ENCODE measurements at places on chromosomes 13 and 19.

- DNase-seq = peak; percentile 70
These were observed 4.0 kb downstream of the TPGS1 start for GRCh38 chr19:511101-511851.

- no peak for DNase-seq
These were observed 249.7 kb upstream of the IRS2 start for GRCh38 chr13:110036060-110036459.

DNA sequence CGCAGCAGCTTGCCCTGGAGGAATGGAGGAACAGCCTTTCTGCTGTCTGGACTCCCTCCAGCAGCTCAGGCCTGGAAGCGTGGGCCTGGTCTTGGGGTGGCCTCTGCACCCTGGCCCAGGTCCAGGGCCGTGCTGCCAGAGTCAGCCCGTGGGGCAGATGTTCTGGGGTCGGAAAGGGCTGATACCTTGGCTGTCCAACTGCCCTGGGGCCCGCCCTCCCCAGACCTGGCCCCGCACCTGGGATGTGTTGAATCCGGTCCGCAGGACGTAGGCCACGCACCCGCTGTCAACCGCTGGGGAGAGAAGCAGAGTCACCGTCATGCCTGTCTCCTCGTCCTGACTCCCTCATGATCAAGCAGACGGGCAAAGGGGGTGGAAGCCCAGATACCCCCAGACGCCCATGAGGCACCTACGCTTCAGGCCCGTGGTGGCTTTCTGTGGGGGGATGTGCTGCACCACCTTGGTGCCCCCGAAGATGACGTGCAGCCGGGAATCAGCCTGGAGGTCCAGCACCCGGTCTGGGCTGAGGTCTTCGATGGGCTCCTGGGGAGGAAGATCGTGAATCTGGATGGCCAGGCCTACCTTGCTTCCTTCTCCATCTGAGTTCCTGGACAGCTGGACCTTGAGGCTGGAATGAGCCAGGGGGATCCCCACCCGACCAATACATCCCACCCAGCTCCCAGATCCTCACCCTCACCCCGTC is 7.7 kb downstream of the ATP13A1 start:
- DNase-seq = no peak

DNA sequence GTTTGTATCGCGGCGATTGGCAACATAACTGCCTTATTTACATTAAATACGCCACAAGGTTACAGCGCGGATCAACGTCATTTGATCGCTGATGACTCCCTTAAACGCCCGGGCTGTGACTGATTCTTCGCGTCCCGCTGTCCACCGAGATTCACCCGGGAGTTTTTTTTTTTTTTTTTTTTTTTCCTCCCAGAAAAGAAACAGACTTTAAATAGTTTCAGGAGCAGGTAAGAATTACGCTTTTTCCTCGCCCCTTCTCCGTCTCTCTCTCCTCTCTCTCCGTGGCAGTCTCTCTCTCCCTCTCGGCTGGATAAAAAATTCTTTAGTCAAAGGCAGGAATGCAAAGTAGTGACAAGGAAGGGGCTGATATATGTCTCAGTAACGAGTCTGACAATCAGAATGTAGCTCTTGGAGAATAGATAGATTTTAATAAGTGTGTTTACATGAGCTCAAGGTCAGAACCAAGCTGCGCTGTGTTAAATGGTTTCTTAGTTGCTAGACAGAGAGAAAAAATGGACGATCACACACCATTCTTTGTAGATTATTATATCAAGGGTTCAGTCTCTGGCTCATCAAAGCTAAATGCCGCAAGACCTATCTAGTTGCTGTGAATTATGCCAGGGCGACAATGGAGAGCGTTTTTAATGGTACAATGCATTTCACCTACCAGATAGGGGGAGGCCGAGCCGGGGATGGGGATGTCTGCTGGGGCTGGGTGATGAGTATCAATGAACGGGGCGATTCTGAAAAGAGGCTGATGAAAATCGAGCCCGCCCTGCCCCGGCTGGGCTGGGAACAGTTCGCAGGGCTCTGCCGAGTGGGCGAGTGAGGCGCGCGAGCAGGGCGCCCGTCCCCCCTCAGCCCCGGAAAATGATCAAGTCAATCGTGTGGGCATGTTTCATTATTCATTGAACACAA is 147.2 kb upstream of the ZNF536 start:
- no peak for DNase-seq

GRCh38 chr13:72805676-72806346 is 23.9 kb downstream of the PIBF1 start:
- DNase-seq = no peak

DNA sequence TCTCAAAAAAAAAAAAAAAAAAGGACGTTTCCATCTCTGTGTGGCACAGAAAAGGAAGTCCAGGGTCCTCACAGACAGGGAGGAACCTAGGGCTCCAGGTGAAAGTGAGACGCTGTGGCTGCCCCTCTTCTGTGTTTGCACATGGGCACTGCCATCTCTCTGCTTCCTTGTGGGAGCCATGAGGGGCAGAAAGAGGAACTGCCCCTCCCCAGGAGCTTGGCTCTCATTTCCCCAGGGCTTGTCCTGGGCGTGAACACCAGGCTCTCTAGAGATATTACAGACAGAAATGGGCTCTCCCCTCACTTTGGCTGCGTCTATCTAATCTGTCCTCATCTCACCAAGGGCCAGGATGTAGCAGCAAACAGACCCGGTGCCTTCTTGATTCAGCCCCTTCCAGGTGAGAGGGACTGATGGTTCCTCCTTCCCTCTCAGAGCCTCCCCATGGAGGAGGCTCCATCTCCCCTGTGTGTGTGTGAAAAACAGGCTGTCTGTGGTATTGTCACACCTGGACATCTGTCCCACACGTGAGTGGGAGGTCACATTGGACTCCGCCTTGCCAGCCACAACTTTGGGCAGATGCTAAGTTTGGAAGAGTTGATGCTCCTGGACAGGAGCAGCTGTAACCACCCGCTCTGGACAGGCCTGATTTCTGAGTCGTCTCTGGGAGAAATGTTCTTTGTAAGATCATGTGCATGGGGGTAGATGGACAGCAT is 840 bp upstream of the LILRA4 start:
- DNase-seq = no peak

GRCh38 chr13:94128430-94128829 is 351.1 kb downstream of the DCT start:
- DNase-seq = no peak

GRCh38 chr19:49340069-49340864 is 5.1 kb downstream of the CD37 start:
- DNase-seq = no peak

DNA sequence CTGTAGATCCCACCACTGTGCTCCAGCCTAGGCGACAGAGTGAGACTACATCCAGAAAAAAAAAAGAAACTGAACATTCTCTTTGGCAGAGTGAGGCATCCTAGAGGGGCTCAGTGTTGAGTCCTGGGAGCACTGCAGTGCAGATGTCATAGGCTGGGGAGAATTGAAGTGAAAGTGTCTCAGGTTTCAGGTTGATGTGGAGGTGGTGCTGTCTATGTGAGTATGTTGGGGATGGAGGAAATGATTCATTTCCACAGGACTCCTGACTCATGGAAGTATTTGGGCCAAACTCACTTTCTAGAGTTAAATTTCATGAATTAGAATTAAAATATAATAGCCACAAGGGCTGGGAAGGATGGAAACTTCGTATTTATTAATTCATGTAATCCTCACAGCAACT is 134.4 kb upstream of the TSC22D1 start:
- no peak for DNase-seq

DNA sequence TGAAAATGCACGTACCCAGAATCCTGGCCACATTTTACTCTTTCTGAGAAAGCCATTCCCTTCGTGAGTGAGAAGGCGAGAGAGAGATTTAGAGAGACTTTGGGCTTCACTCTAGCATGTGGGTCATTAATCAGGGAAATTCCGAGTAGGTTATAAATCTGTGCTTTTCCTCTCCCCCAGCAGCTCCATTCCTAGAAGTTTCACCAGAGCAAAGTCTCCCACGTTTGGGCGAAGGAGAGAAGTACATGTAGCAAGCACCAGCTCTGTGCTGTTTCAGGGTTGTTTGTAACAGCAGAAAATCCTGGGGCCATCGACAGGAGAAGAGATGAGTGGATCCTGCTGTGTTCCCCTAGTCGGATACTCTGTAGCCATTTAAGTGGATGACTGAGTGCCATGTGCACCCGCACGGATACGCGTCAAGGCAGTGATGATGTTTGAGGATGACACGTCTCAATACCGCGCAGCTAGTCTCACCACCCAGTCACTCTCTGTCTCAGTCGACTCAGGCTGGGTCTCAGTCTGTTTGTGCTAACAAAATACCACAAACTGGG is 131.8 kb upstream of the PEG3 start:
- DNase-seq = no peak

GRCh38 chr13:110576736-110577476 is 15.4 kb upstream of the RAB20 start:
- DNase-seq = no peak

DNA sequence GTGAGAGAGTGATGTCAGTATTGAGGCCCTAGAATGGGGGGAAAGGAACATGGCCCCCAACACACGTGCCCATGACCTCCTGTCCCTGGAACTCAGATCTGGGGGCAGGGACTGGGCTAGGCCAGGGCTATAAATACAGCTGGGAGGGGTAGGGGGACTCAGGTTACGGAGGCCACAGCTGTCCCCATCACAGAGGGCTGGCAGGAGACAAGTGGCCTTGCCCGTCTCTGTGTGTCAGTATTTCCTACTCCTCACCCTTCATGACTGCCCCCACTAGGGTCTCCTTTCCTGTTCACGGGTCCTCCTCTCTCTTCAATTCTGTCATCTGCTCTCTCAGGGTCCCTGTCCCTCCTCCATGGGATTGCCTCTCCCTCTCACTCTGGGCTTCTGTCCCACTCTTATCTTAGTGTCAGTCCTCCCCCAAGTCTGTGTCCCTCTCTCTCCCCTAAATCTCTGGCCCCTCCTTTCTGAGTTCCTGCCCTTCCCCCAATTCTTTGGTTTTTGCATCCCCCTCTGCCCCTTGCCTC is 687 bp upstream of the HRC start:
- no peak for DNase-seq

- DNase-seq = no peak
These were observed 32.5 kb downstream of the MCF2L start for GRCh38 chr13:113001241-113002140.

DNA sequence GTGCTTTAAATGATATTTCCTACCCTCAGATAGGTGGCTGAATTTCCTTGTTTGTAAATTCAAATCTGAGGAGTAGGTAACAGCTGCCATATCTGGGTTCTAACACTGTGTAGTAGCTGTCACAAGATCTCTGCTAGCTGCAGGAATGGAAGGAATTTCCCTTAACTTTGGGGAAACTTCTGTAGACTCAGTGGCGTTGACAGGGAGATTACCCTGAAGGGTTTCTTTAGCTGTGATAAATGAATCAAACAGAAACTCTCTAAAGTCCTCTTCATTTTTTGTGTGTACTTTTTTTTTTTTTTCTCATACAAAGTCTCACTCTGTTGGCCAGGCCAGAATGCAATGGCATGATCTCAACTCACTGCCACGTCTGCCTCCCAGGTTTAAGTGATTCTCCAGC is 5.3 kb upstream of the EPSTI1 start:
- no peak for DNase-seq

DNA sequence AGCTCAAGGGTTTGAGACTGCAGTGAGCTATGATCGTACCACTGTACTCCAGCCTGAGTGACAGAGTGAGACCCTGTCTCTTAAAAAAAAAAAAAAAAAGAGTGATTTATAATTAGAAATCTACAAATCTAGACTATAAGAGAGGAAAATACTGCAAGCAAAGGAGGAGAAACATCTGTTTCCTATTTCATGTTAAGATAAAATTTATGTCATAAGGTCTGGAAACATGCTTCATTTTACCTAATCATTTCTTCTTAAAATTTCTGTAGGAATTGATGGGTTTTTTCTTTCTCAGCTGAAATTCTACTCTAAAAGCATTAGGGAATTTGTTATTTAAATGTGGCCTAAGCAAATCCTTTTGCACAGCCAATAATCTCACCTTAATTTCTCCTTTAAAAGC is 53.2 kb downstream of the C13orf42 start:
- DNase-seq = no peak

DNA sequence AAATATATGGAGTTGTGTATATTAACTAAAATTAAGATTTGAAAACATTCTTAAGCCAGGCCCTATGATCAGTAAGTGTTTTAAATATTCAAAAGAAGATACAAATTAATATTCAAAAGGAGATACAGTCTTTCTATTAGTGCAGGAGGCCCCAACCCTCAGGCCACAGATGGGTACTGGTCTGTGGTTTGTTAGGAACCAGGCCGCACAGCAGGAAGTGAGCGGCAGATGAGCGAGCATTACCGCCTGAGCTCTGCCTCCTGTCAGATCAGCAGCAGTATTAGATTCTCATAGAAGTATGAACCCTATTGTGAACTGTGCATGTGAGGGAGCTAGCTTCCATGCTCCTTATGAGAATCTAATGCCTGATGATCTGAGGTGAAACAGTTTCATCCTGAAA is 232.9 kb downstream of the FOXO1 start:
- DNase-seq = no peak

DNA sequence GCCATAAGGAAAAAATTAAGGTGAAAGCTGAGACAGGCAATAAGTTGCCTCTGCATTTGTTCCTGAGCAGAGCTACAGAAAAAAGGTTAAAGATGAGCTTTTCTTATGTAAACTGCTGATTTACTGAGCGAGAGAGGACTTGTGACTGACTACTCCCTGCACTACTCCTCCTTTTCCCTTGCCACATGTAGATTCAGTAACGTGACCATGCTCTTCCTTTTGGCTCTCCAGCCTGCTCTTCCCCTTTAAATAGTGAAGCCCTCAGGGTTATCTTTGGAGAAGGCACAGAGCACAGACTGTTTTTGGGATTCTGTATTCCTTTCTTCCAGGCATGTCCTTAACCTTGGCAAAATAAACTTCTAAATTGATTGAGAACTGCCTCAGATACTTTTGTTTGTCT is 630.2 kb downstream of the UQCRFS1 start:
- DNase-seq = no peak

DNA sequence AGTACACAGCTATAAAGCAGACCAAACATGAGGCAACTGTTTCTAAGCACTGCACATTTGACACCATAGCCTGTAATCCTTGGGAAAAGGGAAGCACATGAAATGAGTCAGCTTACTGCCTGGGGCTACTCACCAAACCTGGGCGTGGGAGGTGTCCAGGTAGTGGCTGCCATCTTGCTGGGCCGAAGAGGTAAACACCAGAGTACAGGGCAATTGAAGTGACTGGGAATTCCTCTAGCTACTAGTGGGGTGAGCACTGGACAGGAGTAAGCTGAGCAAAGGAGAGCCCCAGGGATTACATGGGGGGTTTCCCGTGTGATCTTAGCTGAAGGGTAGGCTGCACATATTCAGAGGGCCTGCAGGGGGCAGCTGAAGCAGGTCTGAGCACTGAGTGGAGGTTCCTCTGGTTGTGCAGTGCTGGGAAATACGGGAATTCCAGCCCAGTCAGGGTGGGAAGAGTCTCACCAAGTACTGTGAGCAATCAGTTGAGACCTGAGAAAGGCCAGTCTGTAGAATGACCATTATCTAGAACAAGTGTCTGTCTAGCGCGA is 140.5 kb downstream of the SLC7A1 start:
- DNase-seq = no peak

DNA sequence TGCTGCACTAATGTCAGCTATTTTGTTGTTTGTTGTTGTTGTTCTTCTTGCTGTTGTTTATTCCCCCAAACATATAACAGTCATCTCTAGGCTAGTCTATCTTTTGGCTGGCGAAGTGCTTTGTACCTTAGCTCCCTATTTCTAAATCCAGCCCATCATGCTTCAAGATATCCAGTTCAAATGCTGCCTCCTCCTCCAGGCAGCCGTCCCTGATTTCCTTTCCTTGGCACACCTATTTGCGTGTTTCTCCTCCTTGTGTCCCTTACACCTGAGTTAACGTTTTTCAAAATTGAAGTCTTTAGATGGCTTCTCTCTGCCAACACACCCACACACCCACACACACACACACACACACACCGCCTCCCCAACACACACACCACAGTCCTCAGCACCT is 25.5 kb downstream of the INSR start:
- DNase-seq = no peak

Measured in activated T-helper 1 cell treated with anti-CD3 and anti-CD28 coated beads, Interleukin-2, amount 50 U/mL, for 16 hours (primary cell).